Myometrial cell (primary cell): ENCODE measurements at places on chromosomes 13 and 19. TPM values are rescaled to one million over a fixed set of nuclear protein-coding genes. Genes with fewer than 3 reads are reported as not detected.

GFY gene
- total RNA-seq, result not detected in 2 replicates

KLK5 gene
- not detected in 2 replicates for total RNA-seq

OR7A5 gene
- total RNA-seq, result not detected in 2 replicates

CCDC124 gene
- 103 and 111 TPM in 2 replicates for total RNA-seq
